Anterior cingulate cortex (tissue), 58 donors: ENCODE measurements at places on chromosomes 1 and 21.

- DNase-seq: no peak
Observed at GRCh38 chr1:98653123-98653522, 8.4 kb upstream of the SNX7 start.

DNA sequence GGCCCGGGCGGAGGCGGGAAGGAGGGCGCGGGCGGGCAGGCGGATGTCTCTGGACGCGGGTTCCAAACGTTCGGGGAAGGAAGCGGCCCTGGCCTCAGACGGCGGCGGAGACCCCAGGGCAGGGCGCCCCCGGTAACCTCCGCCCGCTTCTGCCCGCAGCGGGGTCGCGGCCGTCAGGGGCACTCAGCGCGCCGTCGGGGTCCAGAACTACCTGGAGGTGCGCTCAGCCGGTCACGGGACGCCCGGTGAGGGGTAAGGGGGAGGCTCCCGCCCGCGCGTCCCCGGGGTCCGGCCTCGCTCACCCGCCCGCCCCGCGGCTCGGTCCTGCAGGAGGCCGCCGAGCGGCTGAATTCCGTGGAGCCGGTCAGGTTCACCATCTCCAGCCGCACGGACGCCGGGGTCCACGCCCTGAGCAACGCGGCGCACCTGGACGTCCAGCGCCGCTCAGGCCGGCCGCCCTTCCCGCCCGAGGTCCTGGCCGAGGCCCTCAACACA is 406 bp downstream of the PUSL1 start:
- DNase-seq: no peak

- no peak for DNase-seq
Observed at GRCh38 chr1:77120950-77121349, 98.3 kb downstream of the PIGK start.

DNA sequence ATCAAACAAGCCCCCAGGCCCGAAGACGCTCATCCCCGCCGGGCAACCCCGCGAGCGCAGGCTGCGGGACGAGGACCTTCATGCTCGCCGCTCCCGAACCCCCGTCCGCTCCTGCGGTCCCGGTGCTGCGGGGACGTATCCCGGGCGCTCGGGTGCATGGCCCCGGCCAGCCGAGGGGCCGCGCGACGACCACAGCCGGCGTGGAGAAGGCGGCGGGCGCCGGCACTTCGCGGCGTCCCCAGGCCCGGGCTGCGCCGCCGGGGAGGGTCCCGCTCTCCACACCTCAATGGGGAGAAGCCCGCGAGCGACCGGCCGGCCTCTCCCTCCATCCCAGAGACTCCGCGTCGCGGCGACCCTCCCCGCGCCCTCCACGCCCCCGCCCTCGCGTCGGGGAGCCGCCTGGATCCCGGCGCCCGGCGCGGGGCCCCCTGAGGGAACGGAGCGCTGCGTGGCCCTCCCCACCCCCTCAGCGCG is 401 bp downstream of the ERRFI1 start:
- no peak for DNase-seq
